ENCODE measurements at places on chromosomes 6 and 20. TPM values are rescaled to one million over a fixed set of nuclear protein-coding genes. Genes with fewer than 3 reads are reported as not detected.

FAM83B gene
- total RNA-seq = not detected

ALDH8A1 gene
- 0.16 TPM for total RNA-seq

RNF144B gene
- 10.9 TPM for total RNA-seq

CBLN4 gene
- total RNA-seq = not detected

PNLDC1 gene
- total RNA-seq = 0.81 TPM

DEFB132 gene
- not detected for total RNA-seq

ZNF334 gene
- total RNA-seq = 1.9 TPM

OTOR gene
- not detected for total RNA-seq

TRIM15 gene
- not detected for total RNA-seq

SLC17A9 gene
- total RNA-seq = 13.0 TPM

RAD21L1 gene
- total RNA-seq = not detected

MROH8 gene
- total RNA-seq = 1.6 TPM

COL21A1 gene
- total RNA-seq = 12.0 TPM

SLC39A7 gene
- 132 TPM for total RNA-seq

HSPA12B gene
- total RNA-seq = 0.65 TPM

SIM1 gene
- 10.7 TPM for total RNA-seq

ADGB gene
- total RNA-seq = not detected

CASP8AP2 gene
- 14.0 TPM for total RNA-seq

RBM24 gene
- total RNA-seq = 1.7 TPM

FKBP1C gene
- total RNA-seq = 0.24 TPM

COL19A1 gene
- total RNA-seq = not detected

TAPBP gene
- total RNA-seq = 146 TPM

NT5E gene
- total RNA-seq = 231 TPM

GRIK2 gene
- total RNA-seq = 1.5 TPM

GGTLC1 gene
- not detected for total RNA-seq

SEL1L2 gene
- total RNA-seq = not detected

ESR1 gene
- total RNA-seq = 4.1 TPM

PPIL4 gene
- 32.3 TPM for total RNA-seq

Data from hair follicle dermal papilla cell (primary cell).